ENCODE measurements at places on chromosomes 13 and 19. TPM values are rescaled to one million over a fixed set of nuclear protein-coding genes. Genes with fewer than 3 reads are reported as not detected.

NLRP11 gene
- total RNA-seq: 0.05 TPM

NFIX gene
- total RNA-seq: 4.8 TPM

DPF1 gene
- 1.2 TPM for total RNA-seq

DNA sequence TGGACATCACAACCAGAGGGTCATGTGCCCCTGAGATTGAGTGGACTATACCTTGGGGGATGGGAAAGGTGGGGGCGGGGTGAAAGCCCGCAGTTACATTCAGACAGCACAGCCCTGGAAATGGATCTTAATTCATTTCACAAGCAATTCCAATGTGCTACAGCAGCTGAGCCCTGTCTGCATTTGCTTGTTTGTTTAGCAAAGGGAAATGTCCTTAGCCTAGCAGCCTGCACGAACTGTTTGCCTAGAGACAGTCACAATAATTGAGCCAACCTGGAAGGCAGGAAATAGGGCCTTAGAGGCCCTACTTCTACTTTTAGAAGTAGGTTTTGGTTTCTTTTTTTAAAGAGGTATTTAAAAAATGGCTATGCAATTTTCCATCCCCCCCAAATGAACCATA lies 177.3 kb upstream of the KL start:
- no peak overlapping the region for H3K4me3 ChIP-seq
- no peak overlapping the region for H3K27ac ChIP-seq
- H3K36me3 ChIP-seq: no peaks in the 10 kb centered on the region
- H3K4me1 ChIP-seq: peaks cover 4% of the 10 kb centered on the region
- no peak for DNase-seq

GRCh38 chr19:33492951-33493350 lies 28.6 kb downstream of the PEPD start:
- no peaks in the 10 kb centered on the region for H3K27me3 ChIP-seq
- no peak for DNase-seq
- no peak overlapping the region for H3K27ac ChIP-seq

DNA sequence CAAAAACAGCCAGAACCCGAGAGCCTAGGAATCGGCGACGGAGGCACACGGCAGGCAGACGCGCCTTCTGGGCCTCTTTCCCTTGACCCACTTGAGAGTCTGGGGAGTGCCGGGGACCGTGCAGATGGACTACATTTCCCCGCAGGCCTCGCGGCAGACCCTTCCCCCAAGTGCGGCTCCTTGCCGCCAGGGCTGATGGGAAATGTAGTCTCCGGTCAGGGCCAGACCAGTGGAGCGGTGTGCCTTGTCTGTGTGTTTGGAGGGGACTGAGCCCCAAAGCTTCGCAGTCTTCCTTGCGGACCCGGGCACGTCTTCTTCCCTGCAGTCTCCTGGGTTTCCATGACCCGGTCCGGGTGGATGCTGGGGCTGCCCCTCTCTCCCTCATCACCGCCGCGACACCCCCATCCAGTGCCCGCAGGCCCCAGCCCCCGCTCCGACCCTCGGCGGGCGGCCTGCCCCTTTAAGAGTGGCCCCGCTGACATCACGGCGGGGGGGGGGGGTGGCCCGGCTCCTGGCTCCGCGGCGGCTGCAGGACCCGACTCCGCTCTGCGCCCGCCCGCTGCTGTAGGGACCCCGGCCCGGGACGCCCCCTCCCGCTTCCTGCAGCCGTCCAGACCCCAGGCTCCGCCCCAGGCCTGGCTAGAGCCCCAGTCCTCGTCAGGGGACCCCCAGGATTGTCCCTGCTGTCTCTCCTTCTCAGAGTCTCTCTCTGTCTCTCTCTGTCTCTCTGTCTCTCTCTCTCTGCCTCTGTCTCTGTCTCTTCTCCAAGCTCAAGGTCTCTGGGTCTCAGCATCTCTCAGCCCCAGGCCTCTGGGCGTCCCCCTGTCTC lies 758 bp upstream of the CACNG7 start:
- H3K27ac ChIP-seq: no peak overlapping the region
- H3K4me3 ChIP-seq: no peak overlapping the region
- peak; percentile 84 for DNase-seq
- no peaks in the 10 kb centered on the region for H3K36me3 ChIP-seq
- H3K4me1 ChIP-seq: peaks cover 19% of the 10 kb centered on the region

GRCh38 chr13:106873810-106874209 lies 305.9 kb upstream of the ARGLU1 start:
- no peaks in the 10 kb centered on the region for H3K36me3 ChIP-seq
- peaks cover 3% of the 10 kb centered on the region for H3K27me3 ChIP-seq
- H3K27ac ChIP-seq: no peak overlapping the region
- DNase-seq: no peak
- no peaks in the 10 kb centered on the region for H3K4me1 ChIP-seq

DNA sequence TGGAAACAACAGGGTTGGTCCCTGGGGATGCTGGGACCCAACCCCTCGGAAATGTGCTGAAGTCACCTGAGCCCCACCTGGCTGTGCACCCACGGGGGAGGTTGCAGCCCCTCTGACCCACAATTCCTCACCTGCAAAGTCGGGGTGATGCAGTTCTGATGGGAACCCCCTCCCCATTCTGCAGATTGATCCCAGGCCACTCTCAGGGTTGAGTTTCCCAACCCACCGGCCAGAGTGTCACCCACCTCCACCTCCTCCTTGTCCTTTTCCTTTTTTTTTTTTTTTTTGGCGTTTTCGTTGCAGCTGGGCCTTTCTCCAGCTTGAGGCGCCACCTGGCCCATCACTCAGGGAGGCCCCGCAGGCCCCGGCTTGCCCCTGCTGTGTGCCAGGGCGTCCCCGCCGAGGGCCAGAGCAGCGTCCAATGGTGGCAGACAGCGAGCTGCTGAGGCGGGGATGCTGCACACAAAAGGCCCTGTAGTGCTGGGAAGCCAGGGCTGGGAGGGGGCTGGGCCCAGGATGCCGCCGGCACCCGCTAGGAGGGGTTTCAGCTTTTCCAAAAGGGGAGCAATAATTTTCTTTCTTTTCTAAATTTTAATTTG lies 4.6 kb downstream of the PIK3R2 start:
- DNase-seq: no peak
- H3K4me1 ChIP-seq: peaks cover 20% of the 10 kb centered on the region
- H3K4me3 ChIP-seq: no peak overlapping the region
- peaks cover 4% of the 10 kb centered on the region for H3K36me3 ChIP-seq
- H3K27ac ChIP-seq: no peak overlapping the region
